ENCODE measurements at places on chromosomes 3 and 15. TPM values are rescaled to one million over a fixed set of nuclear protein-coding genes. Genes with fewer than 3 reads are reported as not detected.

DNA sequence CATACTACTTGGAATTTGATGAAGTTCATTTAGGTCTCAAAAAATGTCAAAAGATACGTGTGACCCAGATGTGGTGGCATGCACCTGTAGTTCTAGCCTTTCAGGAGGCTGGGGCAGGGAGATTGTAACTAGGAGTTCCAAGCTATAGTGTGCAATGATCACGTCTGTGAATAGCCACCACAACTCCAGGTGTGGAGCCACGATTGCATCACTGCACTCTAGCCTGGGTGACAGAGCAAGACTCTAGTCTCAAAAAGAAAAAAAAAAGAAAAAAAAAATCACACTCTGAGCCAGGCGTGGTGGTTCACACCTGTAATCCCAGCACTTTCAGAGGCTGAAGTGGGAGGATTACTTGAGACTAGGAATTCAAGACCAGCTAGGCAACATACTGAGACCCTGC lies 14.2 kb downstream of the MAP4 start:
- DNase-seq: no peak

DNA sequence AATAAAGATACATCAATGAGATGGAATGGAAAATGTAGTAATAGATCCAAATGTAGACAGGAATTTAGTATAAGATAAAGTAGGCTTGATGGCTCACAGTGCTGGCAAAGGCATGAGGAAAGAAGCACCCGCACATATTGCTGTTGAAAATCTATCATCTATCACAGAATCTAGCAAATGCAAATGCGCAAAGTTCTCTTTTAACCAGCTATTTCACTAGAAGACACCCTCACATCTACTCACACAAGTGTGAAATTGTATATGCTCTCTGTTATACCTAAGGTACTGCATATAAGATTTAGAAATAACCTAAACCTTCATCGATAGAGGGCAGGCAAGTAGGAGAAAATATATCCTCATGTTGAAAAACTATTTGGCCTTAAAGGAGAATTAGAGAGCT lies 756.7 kb upstream of the SEMA6D start:
- no peak for DNase-seq

- DNase-seq: no peak
Measured at GRCh38 chr3:117302428-117302827, 592.8 kb downstream of the TUSC7 start.

- DNase-seq: peak; percentile 89
Measured at GRCh38 chr15:78872155-78872971, at the start of gene MORF4L1. Gene MORF4L1 (plus strand): TSS chr15:78872890. CDS start chr15:78873018, 128 bp downstream.

GRCh38 chr3:37130448-37130847 lies 43.9 kb downstream of the LRRFIP2 start:
- DNase-seq: no peak

DNA sequence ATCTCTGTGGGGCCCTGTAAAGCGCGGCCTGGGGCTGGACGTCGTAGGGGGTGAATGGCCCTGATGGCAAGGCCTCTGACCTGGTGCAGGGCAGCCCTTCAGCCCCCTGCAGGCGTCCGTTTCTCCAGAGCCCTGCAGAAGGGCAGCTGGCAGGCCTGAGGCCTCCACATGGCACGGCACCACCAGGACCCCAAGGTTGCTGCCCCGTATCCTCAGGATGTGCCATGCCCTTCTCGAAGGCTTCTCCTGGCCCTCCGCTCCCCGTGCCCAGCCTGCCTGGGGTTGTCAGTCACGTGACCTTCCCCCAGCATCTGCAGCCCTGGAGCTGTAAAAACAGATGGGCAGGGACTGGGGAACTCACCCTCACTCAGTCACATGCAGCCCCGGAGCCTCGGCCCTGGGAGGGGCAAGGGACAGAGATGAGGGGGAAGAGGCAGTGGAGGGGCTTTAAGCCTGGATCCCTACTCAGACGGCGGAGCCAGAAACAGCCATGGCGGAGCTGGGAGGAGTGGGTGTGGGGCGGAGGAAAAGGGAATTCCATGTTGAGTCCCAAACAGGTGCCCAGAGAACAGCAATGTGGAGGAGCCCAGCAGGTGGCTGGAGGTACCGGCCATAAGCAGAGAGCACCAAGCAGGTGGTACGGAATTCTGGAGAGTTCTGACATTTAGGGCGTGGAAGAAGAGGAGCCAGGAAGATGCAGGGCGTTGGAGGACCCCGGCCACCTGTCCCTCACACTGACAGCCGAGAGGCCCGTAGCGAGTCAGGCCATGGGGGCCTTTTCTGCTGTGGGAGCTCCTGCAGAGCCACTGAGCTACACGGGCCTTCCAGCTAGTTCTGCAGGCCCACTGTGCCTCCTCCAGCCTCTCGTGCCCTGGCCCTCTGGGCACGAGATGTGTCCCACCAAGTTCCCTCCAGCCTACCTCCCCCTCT lies 193.1 kb downstream of the XXYLT1 start:
- no peak for DNase-seq

- no peak for DNase-seq
Measured at GRCh38 chr3:46684891-46685290, 8.6 kb downstream of the ALS2CL start.

- DNase-seq: no peak
Measured at GRCh38 chr3:30289324-30289723, 317.1 kb upstream of the TGFBR2 start.

DNA sequence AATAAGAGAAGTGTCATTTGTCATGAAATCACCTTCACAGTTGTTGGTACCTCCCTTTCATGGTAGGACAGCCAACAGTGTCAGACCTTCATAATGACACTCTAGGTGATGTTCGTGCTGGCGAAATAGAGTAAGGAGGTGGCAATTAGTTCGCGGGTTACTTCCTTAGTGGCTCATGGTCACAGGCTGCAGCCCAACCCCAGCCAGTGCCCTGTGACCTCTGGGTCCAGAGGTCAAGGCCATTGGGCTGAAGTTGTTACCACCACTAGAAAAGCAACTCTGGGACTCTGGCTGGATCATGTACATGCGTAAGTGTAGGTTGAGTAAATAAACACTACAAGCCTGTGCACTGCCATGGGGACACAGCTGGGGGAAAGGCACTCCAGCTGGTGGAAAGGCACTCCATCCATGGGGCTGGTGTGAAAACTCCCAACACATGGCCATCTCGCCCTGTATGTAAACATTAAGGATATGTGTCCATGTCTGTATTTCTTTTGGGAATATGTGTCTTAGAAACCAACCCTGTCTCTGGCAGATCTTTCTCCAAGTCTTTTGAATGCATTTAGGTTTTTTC lies 106.7 kb downstream of the RYK start:
- DNase-seq: no peak

DNA sequence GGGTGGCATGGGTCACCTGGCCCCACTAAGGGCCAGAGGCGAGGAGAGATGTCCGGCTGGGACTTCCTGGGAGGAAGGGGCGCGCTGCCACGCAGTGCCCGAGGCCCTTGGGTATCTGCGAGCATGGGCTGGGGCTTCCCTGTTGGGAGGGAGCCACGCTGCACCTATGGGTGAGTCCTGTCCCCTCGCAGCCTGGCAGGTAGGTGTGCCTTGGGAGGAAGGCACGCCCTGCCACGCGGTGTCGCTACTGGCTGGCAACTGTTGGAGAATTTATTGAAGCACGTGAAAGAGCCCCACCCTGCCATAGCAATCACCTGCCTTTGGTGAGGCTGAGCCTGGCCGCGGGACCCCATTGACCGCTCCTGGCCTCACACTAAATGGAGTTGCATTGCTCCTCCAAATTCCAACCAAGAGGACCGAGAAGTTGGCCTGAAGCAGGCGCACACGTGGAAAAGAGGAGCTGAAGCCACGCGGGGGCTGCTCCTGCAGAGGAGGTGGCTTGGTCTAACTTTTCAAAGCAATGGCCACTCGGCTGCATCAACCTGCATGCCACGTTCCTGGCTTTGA lies 134.2 kb downstream of the TJP1 start:
- no peak for DNase-seq

Gene DOCK3
- total RNA-seq: 0.26 TPM

Gene MRAS
- 16.3 TPM for total RNA-seq

Gene PP2D1
- total RNA-seq: not detected

Gene LRRC3B
- not detected for total RNA-seq

Gene ITPR1
- total RNA-seq: 11.6 TPM

Gene TAGLN3
- 1.2 TPM for total RNA-seq
